ENCODE measurements at places on chromosomes 12 and 14.

GRCh38 chr14:34122081-34122480, 171.2 kb upstream of the EGLN3 start:
- ATAC-seq: no peak

DNA sequence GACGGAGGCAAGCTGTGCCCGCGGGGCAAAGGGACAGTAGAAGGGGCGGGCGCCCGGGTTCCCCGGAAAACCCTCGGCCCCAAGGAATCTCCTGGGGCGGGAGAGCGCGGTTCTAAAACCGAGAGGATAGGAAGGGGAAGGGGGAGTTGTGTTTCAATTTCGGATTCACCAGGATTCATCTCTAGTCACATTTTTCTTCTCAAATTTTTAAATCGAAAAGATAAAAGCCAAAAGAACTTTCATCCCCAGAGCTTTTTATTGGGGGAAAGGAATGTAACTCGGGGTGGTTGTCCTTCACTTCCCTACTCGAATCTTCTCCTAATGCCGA, 1.4 kb downstream of the BMP4 start:
- ATAC-seq: no peak

- no peak for ATAC-seq
Measured at GRCh38 chr12:77504466-77504865, 326.2 kb upstream of the NAV3 start.

- no peak for ATAC-seq
Measured at GRCh38 chr14:89814126-89814525, 140.4 kb downstream of the EFCAB11 start.
